ENCODE measurements at places on chromosomes 7 and 10. TPM values are rescaled to one million over a fixed set of nuclear protein-coding genes. Genes with fewer than 3 reads are reported as not detected.

The AKR1B15 gene
- not detected for total RNA-seq

The FGFBP3 gene
- total RNA-seq = 22.1 TPM

The NKX2-3 gene
- under 0.01 TPM for total RNA-seq

The TNKS2 gene
- total RNA-seq = 110 TPM

The VSTM4 gene
- 3.2 TPM for total RNA-seq

The IFIT1B gene
- total RNA-seq = 0.49 TPM

The FGL2 gene
- 3.2 TPM for total RNA-seq

The SEMA4G gene
- 14.8 TPM for total RNA-seq

The SLC18A3 gene
- total RNA-seq = not detected

The LFNG gene
- total RNA-seq = 6.6 TPM

The NRCAM gene
- total RNA-seq = 175 TPM

The WIPF3 gene
- 6.6 TPM for total RNA-seq

The MUC3A gene
- total RNA-seq = 0.98 TPM

The BBS9 gene
- 60.5 TPM for total RNA-seq

The SPDYE11 gene
- total RNA-seq = under 0.01 TPM

The TYW1B gene
- total RNA-seq = 2.7 TPM

The ANKRD30A gene
- total RNA-seq = not detected

The PHYHIPL gene
- 18.9 TPM for total RNA-seq

The GIMAP6 gene
- total RNA-seq = 2.7 TPM

The LRRC18 gene
- total RNA-seq = not detected

The HILPDA gene
- 16.7 TPM for total RNA-seq

The SPDYE8 gene
- 0.25 TPM for total RNA-seq

The AZGP1 gene
- not detected for total RNA-seq

The FLNC gene
- 4.2 TPM for total RNA-seq

The INHBA gene
- 7.9 TPM for total RNA-seq
